ENCODE measurements at places on chromosomes 7 and 10.
A peak's percentile ranks its signal among the peaks of the same experiment; 100 is the strongest.

DNA sequence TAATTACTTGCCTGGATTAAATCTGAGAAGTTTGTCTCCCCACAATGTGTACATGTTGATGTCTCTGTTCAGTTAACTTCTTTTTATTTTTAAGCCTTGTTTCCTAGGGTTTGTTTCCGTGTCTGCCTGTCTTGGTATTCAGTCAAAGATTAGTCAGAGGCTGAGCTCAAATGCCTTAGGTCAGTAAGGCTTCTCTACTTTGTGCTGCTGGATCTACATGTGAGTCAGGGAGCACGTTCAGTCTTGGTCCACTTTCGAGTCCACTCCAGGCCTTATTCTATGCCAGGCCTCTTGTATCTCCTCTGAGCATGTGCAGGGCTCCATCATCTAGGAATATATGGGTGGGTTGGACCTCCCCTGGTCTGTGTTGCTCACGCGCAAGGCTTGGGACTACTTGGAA, 93.3 kb upstream of the FZD8 start:
- DNase-seq = no peak

DNA sequence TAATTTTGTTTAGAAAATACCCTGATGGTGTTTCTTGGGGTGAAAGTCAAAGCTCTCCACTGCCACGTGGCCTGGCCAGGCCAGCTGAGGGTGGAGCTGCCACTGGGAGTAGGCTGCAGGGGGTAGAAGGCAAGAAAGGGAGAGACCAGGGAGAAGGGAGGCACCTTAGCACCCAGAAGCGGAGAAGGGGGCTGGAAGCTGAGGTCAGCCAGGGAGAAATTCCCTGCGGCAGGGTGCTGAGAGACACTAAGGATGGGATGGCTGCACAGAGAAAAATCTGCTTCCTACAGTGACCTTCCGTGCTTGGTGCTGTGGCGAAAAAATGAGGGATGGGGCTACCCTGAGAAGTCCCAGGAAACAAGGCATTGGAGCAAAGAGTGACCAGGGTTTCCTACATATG, 143.7 kb downstream of the SLIT1 start:
- DNase-seq = no peak

GRCh38 chr7:45190406-45191165, 33.0 kb downstream of the RAMP3 start:
- DNase-seq = no peak

DNA sequence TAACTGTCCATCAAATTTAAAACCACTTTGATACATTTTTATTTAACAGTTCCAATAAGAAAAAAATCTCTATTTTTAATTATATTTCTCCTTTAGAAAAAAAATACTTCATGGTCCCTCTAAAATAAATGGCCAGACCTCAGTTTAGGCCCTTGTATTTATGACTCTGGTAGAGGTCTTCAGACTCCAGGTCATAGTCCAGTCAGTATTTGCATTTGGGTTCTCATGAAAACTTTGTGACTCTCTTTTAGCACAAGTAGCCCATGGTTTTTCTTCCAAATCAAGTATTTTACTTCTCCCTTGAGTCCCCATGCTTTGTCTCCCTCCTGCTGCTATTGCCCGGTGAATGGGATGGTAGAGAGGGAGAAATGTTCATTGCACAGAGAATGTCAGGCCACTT, 5.5 kb upstream of the SEMA4G start:
- DNase-seq = no peak

- DNase-seq = no peak
These were observed 36.0 kb upstream of the ARHGAP21 start for GRCh38 chr10:24759672-24760071.

- DNase-seq = no peak
These were observed 34.3 kb upstream of the TMEM26 start for GRCh38 chr10:61487506-61487905.

DNA sequence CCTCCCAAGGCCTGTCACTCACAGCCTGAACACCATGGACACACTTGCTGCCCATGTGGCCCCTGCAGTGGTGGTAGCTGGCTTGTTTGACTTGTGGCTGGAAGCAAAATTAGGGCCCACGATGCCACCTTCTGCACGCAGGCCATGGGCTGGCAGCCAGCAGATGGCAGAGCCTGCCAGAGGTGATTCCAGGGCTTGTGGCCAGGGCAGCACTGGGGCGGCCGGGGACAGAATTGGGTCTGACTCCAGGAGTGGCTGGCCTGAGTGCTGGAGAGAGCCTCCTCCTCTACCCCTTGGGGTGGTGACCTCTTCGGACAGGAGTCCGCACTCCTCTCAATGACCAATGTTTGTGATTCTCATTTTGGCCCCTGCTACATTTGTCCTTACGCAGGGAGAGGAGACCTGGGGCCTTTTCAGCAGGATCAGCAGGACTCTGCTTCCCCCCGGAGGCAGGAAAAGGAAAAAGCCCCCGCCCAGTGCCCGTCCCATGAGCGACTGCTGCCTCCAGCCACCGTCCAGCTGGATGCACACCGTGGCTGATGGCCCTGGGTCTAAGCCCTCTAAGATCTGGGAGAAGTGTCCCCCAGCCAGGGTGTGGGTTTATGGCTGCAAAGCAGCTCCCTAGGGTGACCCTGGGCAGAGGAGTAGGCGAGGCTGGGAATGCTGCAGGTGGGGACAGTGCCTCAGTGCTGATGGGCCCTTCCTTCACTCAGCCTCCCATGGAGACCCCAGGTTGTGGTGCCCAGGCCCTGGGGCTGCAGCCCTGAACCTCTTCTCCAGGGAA, 26.5 kb downstream of the DNAJB12 start:
- DNase-seq = no peak

- DNase-seq = peak; percentile 1
These were observed 3.1 kb upstream of the MRC1 start for GRCh38 chr10:17805921-17806577.

- DNase-seq = no peak
These were observed 282.5 kb downstream of the GLRX3 start for GRCh38 chr10:130418731-130419130.

GRCh38 chr10:14416308-14416700, 85.6 kb upstream of the FRMD4A start:
- no peak for DNase-seq

DNA sequence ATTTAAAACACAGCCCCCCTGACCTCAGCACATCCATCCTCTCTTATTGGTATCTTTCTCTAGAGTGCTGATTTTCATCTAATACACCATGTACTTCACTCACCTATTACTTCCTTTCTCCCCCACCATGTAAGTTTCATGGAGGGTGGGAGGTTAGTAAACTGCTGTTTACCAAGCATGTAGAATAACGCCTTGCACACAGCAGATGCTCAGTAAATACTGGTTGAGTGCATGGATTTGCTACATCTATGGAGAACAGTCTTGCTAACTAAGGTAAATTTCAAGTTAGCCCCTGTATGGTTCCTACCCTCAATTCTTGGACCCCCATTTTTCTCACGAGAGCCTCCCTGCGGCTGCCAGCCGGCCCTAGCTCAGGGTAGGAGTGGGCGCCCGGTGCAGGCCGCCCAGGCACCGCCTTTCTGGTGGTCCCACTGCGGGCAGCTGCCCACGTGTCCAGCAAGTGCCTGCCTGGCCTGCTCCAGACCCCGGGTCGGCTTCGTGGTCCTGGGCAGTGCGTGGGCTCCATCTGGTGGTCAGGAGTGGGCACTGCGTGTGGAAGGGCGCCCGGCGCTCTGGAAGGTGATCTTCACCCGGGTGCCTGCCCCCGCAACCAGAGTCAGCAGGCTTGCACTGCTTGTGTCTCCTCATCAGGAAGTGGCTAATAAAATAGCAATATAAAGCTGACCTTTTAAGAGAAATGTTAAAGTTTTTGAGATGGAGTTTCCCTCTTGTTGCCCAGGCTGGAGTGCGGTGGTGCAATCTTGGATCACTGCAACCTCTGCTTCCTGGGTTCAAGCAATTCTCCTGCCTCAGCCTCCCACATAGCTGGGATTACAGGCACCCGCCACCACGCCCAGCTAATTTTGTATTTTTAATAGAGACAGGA, 63.4 kb upstream of the DNAJB6 start:
- DNase-seq = peak; percentile 18

GRCh38 chr7:143480501-143480900, 2.8 kb downstream of the TAS2R41 start:
- no peak for DNase-seq

DNA sequence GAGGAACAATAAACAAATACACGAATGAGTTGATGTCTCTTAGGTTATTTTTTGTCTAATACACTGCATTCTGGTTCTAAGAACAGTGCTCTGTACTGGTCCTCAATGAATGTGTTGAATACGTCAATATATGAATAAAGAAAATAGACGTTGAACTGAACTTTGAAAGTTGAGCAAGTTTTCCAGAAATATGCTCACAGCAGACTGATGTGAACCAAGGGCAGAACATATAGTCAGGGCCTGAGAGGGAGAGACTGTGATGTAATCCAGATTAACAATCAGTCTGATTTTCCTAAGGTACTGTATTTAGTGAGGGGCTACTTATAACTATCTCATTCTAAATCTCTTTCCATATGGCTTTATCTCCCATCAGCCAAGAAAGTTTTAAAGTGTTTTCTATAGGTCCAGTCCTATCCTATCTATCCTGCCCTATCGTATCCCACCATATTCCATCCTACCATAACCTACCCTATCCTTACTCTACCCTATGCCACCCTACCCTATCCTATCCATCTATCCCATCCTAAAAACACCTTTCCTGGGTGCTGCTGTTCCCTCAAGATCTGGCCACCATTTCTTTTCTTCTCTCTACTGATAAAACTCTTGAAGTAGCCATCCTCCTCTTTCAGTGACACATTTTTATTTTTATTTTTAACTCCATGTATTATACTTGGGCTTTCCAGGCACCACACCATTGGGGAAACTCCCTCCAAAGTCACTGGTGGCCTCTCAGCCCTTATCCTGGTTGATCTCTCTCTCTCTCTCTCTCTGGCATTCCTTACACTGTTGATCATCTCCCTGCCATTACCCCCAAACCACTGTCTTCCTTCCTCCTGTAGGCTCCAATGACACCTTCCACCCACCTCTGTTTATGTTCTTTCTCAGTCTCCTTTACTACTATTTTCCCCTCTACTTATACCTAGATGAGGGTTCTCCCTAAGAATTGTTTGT, 212.3 kb upstream of the SLC26A5 start:
- no peak for DNase-seq

- DNase-seq = no peak
These were observed 10.9 kb downstream of the NUB1 start for GRCh38 chr7:151352512-151352911.

DNA sequence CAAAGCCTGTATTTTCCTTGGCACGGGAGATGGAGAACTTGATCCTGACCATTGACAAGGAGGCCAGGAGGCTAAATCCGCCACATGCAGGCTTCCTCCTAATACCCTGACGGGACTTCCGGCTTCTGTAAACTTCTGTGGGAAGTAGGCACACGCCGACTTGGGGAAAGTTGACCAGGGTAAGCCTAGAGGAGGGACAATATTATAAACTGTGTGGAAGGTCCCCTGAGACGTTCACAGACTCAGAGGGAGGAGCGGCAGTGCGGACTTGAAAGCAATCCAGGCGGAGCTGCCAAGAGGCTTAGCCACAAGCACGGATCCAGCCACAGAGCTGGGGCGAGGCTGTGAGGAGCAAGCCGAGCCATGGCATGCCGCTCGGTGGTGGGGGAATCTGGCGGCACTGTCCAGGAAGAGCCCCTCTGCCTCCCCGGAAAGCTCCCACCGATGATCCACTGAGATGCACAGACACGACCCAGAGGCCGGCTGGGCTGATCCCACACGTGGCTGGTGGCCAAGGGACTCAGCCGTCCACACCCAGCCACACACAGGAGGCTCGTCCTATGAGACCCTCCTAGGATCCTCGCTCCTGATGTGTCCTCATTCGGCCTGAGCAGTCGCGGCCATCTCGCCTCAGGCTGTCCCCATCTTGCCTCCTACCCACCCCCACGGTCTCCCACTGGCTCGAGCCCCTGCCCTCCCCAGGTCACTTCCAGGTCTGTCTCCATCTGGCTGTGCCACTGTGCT, 40.0 kb upstream of the INSIG1 start:
- DNase-seq = no peak

GRCh38 chr7:3064067-3064466, 20.4 kb upstream of the CARD11 start:
- no peak for DNase-seq

- no peak for DNase-seq
These were observed 132.7 kb upstream of the YAE1 start for GRCh38 chr7:39433550-39433949.

GRCh38 chr10:103442031-103442461, 10.1 kb downstream of the CALHM2 start:
- DNase-seq = no peak

DNA sequence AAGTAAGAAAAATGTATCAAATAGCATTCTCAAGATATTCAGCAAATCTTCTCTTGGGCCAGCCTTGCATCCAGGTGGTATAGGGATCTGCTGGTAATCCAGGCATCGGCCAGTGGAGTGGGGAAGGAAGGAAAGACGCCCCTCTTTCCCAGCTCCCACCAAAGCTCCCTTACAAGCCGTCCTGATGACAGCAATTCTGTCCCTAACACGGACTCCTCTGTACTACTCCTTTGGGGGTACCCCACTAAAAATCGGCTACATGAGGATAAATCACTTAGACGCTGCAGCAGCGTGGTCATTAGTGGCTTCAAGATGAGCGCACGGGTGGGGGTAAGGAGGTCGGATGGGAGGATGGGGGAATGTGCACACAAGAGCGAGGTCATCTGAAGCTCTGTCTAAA, 24.7 kb upstream of the NUB1 start:
- no peak for DNase-seq

DNA sequence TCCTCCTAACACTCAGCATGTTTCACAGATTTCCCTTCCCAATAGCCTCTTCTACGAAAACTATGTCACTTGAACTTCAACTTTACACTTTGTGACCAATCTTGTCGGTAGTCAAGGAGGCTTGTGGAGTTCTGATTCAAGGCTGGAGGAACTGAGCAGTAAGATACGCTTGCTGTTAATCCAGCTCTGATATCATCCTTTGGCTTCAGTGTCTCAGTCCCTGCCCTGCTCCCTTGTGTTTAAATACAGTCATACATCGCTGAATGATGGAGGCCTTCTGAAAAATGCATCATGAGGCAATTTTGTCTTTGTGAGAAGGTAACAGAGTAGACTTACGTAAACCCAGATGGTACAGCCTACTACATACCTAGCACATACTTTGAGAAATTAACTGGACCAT, 173.6 kb downstream of the RNF133 start:
- no peak for DNase-seq

- DNase-seq = no peak
These were observed 1.6 kb downstream of the KIAA1217 start for GRCh38 chr10:24210501-24210900.

- DNase-seq = no peak
These were observed 601 bp downstream of the EPHB4 start for GRCh38 chr7:100826514-100827329.

DNA sequence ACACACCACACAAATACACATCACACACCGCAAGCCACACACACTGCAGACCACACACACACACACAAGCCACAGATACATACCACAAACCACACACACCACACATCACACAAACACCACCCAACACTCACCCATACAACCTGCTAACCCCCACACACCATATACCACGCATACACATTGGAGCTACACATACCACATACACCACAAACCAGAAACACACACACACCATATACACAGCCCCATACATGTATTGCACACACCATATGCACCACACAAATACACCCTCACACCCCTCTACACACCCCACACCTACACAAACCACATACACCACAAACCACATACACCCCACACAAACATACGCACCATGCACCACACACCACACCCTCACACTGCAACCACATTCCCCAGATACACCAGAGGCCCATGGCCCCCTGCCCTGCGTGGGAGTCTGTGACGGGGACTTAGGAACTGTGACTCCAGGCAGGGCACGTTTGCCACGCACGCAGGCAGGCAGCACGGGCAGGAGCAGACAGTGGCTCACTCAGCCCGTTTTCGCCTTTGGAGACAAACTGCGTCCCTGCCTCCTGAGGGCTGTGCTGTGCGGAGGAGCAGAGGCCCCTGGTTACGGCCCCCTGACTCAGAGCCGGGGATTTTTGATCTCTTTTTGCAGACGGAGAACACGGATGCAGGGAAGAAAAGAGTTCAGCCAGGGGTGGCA, 52.6 kb downstream of the TMEM209 start:
- DNase-seq = no peak
